Activated naive CD4-positive, alpha-beta T cell treated with anti-CD3 and anti-CD28 coated beads, Interleukin-2, amount 10 ng/mL, durations not matched to agents 7 days and 5 days (primary cell): ENCODE measurements at places on chromosomes 3 and 15.

DNA sequence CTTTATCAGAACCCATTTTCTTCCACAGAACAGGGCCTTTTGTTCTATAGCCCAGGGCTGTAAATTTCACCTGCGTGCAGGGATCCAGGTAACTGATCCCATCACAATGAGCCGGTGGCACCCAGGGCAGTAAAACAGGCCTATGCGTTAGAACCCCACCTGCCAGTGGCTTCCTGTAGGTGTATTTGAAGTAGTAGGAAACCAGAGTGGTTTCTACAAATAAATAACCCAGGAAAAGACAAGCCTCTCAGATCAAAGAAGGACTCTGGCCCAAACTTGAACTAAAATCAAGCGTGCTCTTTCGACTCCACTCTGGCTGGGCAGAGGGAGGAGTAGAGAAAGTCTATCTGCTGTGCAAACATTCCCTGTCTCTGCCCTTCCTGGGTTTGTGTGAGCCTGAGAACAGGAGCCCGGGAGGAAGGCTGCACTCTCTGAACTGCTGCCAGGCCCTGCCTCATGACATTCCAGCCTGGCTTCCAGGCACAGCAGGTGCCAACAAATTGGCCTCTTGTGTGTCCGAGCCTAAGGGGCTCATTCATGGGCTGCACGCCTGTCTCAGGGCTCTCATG is 77.7 kb downstream of the CEMIP start:
- peak overlapping the region; percentile 10 for H3K4me3 ChIP-seq
- H3K27me3 ChIP-seq: peaks cover 34% of the 10 kb centered on the region
- DNase-seq: peak; percentile 38
- peaks cover 27% of the 10 kb centered on the region for H3K4me1 ChIP-seq
- H3K27ac ChIP-seq: peak overlapping the region; percentile 74
- H3K36me3 ChIP-seq: no peaks in the 10 kb centered on the region

DNA sequence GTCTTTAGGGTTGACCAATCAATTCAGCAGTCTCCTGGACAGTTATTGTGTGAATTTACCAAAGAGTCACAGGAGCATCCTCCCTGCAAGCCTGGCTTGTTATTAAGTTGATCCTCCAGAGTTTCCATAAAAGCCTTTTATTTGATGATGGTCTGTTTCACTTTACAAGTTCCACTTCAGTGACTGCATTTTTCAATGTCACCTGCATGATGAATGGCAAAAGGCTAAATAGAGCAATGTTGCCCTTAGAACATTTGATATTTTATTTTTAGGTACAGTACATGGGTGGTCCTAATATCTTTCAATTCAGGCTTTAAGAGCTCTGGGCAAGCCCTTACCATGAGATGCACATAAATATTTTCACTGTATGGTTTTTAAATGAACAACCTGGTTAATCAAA is 22.6 kb downstream of the GUCA1C start:
- H3K36me3 ChIP-seq: no peaks in the 10 kb centered on the region
- no peak overlapping the region for H3K27ac ChIP-seq
- no peaks in the 10 kb centered on the region for H3K4me1 ChIP-seq
- peaks cover 6% of the 10 kb centered on the region for H3K27me3 ChIP-seq
- H3K4me3 ChIP-seq: no peak overlapping the region

- H3K27ac ChIP-seq: no peak overlapping the region
- H3K4me3 ChIP-seq: no peak overlapping the region
- H3K4me1 ChIP-seq: no peaks in the 10 kb centered on the region
- H3K36me3 ChIP-seq: no peaks in the 10 kb centered on the region
- H3K27me3 ChIP-seq: peaks cover 70% of the 10 kb centered on the region
- DNase-seq: no peak
Observed at GRCh38 chr15:68441045-68441743, 9.2 kb upstream of the ITGA11 start.

DNA sequence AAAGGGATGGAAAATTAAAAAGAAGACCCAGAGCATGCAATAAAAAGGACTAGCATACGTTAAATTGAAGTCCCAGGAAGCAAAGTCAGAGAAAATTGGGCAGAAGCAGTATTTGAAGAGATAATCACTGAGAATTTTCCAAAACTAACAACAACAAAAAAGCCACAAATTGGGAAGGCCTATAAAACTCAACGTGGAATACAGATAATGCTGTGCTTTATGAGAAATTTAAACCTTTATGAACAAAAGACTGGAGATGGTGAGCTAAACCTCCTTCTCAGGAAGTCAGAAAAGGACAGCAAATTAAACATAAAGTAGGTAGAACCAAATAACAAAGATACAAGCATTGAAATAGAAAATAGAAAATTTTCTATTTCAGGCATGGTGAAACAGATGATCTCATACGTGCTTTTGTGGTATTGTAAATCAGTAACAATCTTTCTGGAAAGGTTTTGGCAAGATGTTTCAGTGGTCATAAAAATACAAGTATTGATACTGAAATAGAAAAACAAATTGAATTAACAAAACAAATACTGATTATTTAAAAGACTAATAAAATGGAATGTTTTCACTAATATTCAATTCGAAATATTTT is 55.6 kb downstream of the LYSMD4 start:
- no peak for DNase-seq
- peaks cover 14% of the 10 kb centered on the region for H3K4me1 ChIP-seq
- H3K36me3 ChIP-seq: peaks cover 62% of the 10 kb centered on the region
- H3K4me3 ChIP-seq: no peak overlapping the region

- H3K4me3 ChIP-seq: peak overlapping the region; percentile 58
- peak; percentile 56 for DNase-seq
- peak overlapping the region; percentile 83 for H3K27ac ChIP-seq
- H3K36me3 ChIP-seq: peaks cover 9% of the 10 kb centered on the region
Observed at GRCh38 chr3:196624067-196624790, 15.3 kb upstream of the NRROS start.

DNA sequence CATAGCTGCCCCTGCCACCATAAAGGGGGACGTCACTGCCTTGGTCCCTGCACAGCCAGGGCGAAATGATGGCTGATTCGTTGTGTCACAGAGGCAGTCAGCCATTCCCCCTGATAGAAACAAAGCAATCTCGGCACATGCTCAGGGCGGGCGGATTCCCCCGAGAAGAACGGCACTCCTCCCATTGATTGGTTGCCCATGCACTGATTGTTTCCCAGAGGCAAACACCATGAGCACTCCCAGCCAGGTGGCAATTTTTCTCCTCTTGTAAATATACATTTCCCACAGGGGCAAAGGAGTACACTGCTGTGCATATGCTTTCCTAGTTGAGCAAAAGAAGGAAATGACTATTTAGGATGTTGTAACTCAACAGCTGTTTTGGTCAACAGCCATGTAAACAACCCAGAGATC is 56.5 kb downstream of the KY start:
- no peaks in the 10 kb centered on the region for H3K4me1 ChIP-seq
- no peak overlapping the region for H3K4me3 ChIP-seq
- H3K27me3 ChIP-seq: peaks cover 16% of the 10 kb centered on the region
- no peaks in the 10 kb centered on the region for H3K36me3 ChIP-seq
- DNase-seq: no peak
- H3K27ac ChIP-seq: no peak overlapping the region

GRCh38 chr15:41435037-41435786 is 18.3 kb downstream of the RTF1 start:
- peaks cover 10% of the 10 kb centered on the region for H3K36me3 ChIP-seq
- H3K4me1 ChIP-seq: peaks cover 19% of the 10 kb centered on the region
- no peak overlapping the region for H3K27ac ChIP-seq
- H3K27me3 ChIP-seq: no peaks in the 10 kb centered on the region
- no peak overlapping the region for H3K4me3 ChIP-seq
- DNase-seq: no peak

- H3K36me3 ChIP-seq: peaks cover 6% of the 10 kb centered on the region
- peaks cover 51% of the 10 kb centered on the region for H3K4me1 ChIP-seq
Observed at GRCh38 chr3:171458071-171458863, 1.9 kb downstream of the TNIK start.

GRCh38 chr3:29582273-29582672 is 301.4 kb downstream of the RBMS3 start:
- DNase-seq: no peak
- no peak overlapping the region for H3K4me3 ChIP-seq
- H3K4me1 ChIP-seq: no peaks in the 10 kb centered on the region
- H3K27me3 ChIP-seq: no peaks in the 10 kb centered on the region
- no peak overlapping the region for H3K27ac ChIP-seq

DNA sequence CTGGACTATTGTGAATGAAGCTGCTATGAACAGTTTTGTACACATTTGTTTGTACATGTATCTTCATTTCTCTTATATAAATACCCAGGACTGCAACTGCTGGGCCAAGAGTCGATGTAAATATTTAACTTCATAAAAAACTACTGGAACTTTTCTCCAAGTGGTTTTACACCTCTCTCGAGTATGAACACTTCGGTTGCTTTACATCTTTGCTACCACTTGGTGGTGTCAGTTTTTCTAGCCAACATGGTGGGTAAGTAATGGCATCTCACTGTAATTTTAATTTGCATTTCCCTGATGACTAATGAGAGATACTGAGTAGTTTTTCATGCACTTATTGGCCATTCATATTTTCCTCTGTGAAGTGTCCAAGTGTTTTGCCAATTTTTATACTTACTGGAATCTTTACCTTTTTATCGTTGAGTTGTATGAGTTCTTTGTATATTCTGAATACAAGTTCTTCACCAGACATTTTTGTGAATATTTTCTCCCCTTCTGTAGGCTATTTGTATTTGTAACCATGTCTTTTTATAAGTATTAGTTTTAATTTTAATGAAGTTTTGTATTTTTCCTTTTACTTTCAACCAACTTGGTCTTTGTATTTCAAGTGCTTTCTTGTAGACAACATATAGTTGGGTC is 44.4 kb downstream of the PCOLCE2 start:
- H3K4me1 ChIP-seq: no peaks in the 10 kb centered on the region
- H3K36me3 ChIP-seq: no peaks in the 10 kb centered on the region
- no peak for DNase-seq
- no peak overlapping the region for H3K27ac ChIP-seq

- no peaks in the 10 kb centered on the region for H3K36me3 ChIP-seq
- H3K4me1 ChIP-seq: no peaks in the 10 kb centered on the region
- H3K27me3 ChIP-seq: peaks cover 41% of the 10 kb centered on the region
- no peak overlapping the region for H3K4me3 ChIP-seq
- no peak overlapping the region for H3K27ac ChIP-seq
- no peak for DNase-seq
Observed at GRCh38 chr15:57382215-57382614, 5.9 kb downstream of the CGNL1 start.

DNA sequence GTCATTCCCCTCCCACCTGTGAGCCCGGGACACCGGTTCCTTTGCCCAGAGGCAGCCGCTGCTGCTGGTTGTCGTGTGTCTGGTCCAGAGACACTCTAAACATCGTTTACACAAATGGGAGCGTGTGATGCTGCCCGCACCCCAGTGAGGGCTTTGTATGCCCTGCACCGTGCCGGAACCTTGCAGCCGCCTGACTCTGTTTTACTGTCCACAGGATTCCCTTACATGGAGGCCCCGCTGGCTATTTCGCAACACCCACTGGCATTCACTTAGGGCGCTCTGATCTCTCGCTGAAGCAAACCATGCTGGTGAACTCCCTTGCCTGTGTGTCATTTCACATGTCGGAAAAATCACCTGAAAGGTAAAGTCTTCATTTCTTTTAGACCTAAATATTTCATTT is 100.8 kb upstream of the SLC6A6 start:
- no peaks in the 10 kb centered on the region for H3K36me3 ChIP-seq
- no peak for DNase-seq
- no peak overlapping the region for H3K4me3 ChIP-seq
- H3K4me1 ChIP-seq: peaks cover 7% of the 10 kb centered on the region
- no peak overlapping the region for H3K27ac ChIP-seq

GRCh38 chr15:96122077-96123027 is 208.1 kb upstream of the NR2F2 start:
- no peak for DNase-seq
- H3K27me3 ChIP-seq: no peaks in the 10 kb centered on the region
- H3K4me1 ChIP-seq: no peaks in the 10 kb centered on the region
- H3K27ac ChIP-seq: no peak overlapping the region

DNA sequence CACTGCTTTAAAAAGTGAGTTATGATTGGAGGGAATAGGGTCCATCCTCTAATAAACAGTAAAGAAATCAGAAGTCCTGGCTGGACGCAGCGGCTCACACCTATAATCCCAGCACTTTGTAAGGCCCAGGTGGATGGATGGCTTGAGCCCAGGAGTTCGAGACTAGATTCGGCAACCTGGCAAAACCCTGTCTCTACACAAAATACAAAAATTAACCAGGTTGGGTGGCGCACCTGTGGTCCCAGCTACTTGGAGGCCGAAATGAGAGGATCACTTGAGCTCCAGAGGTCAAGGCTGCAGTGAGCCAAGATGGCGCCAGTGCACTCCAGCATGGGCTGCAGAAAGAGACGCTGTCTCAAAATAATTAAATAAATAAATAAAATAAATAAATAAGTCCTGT is 171.2 kb downstream of the POTEB3 start:
- H3K4me1 ChIP-seq: peaks cover 2% of the 10 kb centered on the region
- DNase-seq: no peak
- H3K4me3 ChIP-seq: no peak overlapping the region
- peaks cover 13% of the 10 kb centered on the region for H3K27me3 ChIP-seq
- H3K27ac ChIP-seq: no peak overlapping the region
- no peaks in the 10 kb centered on the region for H3K36me3 ChIP-seq

DNA sequence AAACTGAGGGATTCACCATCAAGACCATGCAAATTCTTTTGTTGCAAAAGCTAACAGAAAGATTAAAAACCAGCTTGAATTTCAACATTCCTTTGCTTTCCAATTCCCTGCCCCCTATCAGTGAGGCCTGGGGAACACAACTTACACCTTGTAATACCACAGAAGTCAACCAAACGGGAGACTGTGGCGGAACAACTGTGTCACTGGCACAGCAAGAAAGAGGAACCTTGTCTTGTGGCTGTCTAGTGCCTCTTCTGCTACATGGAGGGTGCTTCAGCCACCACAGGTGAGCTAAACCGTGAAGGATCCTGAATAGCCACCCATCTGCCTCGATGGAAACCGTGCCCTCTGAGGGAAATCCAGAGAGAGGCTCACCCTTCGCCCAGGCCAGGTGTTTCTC is 11.4 kb downstream of the CCDC12 start:
- H3K4me1 ChIP-seq: peaks cover 67% of the 10 kb centered on the region
- peaks cover 42% of the 10 kb centered on the region for H3K36me3 ChIP-seq
- H3K4me3 ChIP-seq: no peak overlapping the region
- no peak for DNase-seq

- H3K27ac ChIP-seq: no peak overlapping the region
- no peak overlapping the region for H3K4me3 ChIP-seq
- no peaks in the 10 kb centered on the region for H3K36me3 ChIP-seq
- no peaks in the 10 kb centered on the region for H3K4me1 ChIP-seq
- no peak for DNase-seq
Observed at GRCh38 chr3:99938270-99938911, 120.7 kb downstream of the CMSS1 start.

GRCh38 chr3:131403216-131403895 is 21.8 kb downstream of the NUDT16 start:
- H3K4me3 ChIP-seq: no peak overlapping the region
- H3K27me3 ChIP-seq: no peaks in the 10 kb centered on the region
- DNase-seq: no peak
- H3K27ac ChIP-seq: no peak overlapping the region
